ENCODE measurements at places on chromosomes 11 and 22.

DNA sequence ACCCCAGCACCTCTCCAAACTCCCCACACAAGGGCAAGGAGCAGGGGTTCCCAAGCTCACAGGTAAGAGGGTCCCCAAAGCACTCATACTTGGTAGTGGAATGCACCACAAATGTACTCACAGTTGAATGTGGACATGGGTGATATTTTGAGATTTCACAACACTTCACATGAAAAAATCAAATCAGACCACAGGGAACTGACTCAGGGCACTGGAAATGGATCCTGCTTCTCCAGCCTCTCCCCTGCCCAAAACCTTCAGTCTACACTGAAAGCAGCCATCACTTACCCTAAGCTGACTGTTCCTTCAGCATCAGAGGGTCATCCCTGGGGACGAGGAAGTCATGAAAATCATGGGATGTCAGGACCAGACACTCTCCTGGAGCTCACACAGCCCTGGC lies 40.2 kb downstream of the SCGB1A1 start:
- no peak for DNase-seq

DNA sequence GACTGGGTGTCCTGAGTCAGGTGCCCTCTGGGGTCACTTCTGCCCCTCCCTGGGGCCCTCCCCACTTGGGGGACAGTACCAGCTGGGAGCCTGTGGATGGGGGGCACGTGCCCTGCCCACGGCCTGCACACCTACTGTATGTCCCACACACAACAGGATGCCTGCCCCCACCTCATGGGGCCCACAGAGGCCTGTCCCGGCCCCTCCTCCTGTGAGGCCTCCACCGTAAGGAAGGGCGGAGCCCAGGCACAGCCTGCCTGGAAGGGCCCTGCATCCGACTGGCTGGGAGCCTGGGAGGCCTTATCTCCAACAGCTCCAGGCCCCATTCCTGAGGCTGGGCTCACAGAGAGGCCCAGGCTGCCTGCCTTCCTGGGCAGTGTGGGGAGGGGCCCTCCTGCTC lies 47.8 kb downstream of the BRSK2 start:
- no peak for DNase-seq

GRCh38 chr11:14898906-14899305 lies 6.9 kb upstream of the CYP2R1 start:
- DNase-seq = no peak

DNA sequence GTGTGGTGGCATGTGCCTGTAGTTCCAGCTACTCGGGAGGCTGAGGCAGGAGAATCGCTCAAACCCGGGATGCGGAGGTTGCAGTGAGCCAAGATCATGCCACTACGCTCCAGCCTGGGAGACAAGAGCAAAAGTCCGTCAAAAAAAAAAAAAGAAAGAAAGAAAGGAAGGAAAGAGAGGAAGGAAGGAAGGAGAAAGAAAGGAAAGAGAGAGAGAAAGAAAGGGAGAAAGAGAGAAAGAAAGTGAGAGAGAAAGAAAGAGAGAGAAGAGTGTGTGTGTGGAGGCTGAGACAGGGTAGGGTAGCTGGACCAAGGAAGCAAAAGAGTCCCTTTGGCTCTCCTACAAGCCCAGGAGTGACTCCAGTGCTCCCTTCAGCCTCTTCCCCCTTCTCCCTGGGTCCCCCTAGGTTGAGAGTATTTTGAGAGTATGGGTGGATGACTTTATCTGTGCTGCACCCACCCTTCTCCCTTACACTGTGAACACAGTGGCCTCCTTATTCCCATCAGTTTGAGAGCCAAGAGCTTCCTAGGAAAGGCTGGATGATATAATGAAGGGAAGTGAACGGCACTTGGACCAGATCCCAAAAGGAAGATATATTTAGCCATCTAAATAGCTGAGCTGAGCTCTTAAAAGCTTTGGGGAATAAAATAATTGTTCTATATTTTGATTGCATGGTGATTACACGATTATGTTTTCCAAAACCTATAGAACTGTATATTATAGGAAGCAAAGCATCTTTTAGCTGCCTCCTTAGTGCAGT lies 9.5 kb upstream of the DENND5A start:
- no peak for DNase-seq
